ENCODE measurements at places on chromosomes 4 and X.
A peak's percentile ranks its signal among the peaks of the same experiment; 100 is the strongest.

- DNase-seq, result peak; percentile 9
Measured at GRCh38 chr4:140135529-140136088, 18.4 kb downstream of the MAML3 start.

DNA sequence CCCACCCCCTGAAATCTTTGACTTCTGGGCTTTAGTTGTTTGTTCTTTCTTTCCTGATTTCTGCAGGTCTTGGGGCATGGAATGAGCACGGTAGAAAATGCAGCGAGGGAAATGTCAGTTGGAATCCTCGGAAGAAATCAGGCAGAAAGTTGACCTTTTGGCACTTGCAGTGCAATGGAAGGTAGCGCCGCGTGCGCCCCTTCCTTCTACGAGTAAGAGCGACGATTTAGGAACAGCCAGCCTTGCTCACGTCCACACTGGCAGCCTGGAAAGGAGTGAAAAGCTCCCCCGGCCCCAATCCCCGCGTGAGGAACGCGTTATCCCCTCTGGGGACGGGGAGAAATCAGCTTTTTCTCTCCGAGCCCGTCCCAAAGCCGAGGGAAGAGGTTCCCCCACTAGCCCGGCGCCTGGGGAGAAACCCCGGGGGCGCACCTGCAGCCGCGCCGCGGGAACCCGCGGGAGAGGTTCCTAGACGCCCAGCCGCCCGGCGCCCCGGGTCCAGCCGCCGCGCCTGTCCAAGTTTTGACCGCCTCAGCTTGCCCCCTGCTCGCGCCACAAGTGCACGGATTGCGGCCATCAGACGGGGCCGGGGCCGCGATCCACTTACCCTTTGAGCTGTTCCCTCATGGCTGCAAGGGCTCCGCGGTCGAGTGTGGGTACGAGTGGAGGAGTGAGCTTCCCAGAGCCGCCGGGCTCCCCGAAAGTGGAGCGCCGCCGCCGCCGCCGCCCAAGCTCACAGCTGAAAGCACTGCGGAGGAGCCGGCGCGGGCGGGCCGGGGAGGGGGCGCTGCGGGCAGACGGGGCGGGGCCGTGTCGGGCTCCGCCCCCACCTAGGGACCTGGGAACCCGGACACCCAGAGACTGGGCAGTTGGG is 194.6 kb upstream of the FTHL17 start:
- peak; percentile 32 for DNase-seq

GRCh38 chr4:129900430-129900953 is 804.5 kb downstream of the C4orf33 start:
- DNase-seq, result no peak

DNA sequence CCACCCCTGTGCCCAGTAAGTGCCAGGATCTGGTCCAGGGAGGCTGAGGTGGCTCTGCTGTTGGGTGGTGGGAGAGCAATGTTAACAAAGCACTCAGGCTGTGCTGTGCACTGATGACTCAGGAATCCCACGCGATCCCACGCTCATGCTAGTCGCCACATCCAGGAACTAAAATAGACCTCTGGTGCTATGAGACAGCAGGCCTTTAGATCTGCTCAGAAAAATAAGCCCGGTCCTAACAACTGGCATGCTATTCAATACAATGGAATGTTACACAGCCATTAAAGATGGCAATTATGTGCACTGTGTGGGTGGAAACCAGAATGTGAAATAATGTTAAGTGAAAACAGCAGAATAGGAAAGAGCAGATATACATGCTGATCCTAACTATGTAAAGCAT is 26.0 kb downstream of the ARL13A start:
- peak; percentile 61 for DNase-seq

GRCh38 chrX:153876112-153876491 is 9.9 kb downstream of the L1CAM start:
- no peak for DNase-seq

- DNase-seq, result no peak
Measured at GRCh38 chr4:88320224-88320779, 35.9 kb upstream of the PPM1K start.

DNA sequence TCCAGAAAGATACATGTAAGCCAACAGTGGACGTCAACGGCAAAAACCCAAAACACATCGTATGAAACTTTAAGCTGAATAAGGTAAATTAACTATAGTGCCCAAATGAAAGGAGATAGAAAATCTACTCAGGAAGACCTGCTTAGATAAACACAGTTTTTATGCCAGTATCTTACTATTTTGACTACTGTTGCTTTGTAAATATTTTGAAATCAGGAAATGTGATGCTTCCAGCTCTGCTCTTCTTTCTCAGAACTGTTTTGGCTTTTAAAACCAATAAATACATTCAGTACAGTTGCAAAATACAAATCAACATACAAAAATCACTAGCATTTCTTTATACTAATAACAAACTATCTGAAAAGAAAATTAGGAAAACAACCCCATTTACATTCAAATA is 83.8 kb downstream of the SMARCA5 start:
- no peak for DNase-seq

DNA sequence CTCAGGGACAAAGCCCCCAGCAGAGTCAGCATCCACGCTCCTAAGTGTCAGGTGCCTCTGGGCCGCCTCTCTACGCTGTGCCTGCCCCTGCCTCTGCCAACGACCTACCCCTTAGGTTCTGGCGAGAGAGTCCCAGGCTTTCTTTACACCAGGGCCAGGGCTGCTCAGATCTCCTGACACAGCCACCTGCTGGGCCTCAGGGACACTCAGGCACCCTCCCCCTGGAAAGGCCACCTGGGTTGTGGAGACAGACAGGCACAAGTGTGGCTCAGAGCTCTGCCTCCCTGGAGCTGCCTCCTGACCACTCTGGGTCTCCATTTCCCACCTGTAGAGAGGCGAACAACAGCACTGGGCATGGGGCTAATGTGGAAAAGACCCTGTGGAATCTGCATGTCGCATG is 90.0 kb upstream of the ADRA2C start:
- no peak for DNase-seq

DNA sequence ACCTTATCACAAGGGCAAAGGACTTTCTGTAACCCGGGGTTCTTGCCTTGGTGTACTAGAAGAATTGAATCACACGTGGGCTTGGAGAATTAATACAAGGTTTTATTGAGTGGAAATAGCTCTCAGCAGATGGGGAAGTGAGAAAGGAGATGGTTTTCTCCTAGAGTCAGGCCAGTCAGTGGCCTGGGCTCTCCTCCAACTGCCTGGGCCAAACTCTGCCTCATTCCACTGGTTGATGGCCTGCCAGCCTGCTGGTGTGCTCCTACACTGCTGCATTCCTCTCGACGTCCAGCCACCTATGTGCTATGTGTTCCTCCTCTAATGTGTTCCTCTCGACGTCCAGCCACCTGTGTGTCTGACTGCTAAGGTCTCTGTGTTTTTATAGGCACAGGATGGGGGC is 35.3 kb upstream of the SPIN2A start:
- DNase-seq, result no peak

- peak; percentile 78 for DNase-seq
Measured at GRCh38 chr4:177596035-177596434, 153.8 kb upstream of the AGA start.

- no peak for DNase-seq
Measured at GRCh38 chr4:112377594-112378242, 80.5 kb downstream of the ALPK1 start.

DNA sequence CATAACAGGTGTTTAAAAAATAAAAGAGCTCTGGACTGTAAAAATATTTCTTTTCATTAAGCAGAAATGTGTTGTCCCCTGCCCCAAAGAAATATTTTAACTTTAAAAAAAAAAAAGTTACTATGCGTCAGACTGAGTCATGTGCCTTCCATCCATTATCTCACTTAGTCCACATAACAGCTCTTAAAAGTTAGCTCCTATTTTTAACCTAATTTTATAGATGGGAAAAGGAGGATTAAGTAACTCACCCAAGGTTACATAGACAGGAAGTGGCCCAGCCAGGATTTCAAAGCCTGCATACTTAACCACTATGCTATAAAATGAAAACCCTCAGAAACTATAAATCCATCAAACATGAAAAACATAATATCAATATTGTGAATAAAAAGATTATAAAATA is 97.7 kb downstream of the MANBA start:
- DNase-seq, result peak; percentile 57

GRCh38 chr4:27442146-27442545 is 581.5 kb downstream of the STIM2 start:
- DNase-seq, result no peak

GRCh38 chrX:9587642-9588041 is 122.8 kb downstream of the TBL1X start:
- peak; percentile 58 for DNase-seq

- no peak for DNase-seq
Measured at GRCh38 chrX:148333989-148334388, 166.4 kb upstream of the AFF2 start.

- no peak for DNase-seq
Measured at GRCh38 chr4:155037031-155037430, 171.4 kb upstream of the NPY2R start.

GRCh38 chr4:45985038-45985437 is 138.8 kb downstream of the GABRG1 start:
- no peak for DNase-seq

DNA sequence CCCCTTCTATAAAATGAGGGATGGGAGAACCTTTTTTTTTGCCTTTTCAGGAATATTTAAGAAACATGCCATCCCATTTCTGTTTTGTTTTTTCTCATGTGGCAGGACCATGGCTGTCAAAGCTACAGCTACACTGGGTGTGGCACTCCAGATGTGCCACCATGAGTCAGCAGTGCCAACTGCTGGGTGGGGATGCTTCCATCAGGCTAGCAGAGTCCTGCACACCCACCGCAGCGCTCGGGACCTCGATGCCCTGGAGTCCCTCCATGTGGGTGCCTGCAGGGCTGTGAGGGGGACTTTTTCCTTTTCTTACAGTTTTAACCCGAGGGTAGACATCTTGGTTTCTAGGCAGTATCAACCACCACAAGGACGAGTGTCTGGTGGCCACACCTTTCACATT is 352.6 kb downstream of the NR3C2 start:
- DNase-seq, result no peak

- no peak for DNase-seq
Measured at GRCh38 chr4:74335341-74336021, 27.2 kb downstream of the EPGN start.

- no peak for DNase-seq
Measured at GRCh38 chr4:8645753-8646124, 53.2 kb downstream of the CPZ start.

- peak; percentile 33 for DNase-seq
Measured at GRCh38 chrX:16587836-16588235, 62.1 kb upstream of the S100G start.

DNA sequence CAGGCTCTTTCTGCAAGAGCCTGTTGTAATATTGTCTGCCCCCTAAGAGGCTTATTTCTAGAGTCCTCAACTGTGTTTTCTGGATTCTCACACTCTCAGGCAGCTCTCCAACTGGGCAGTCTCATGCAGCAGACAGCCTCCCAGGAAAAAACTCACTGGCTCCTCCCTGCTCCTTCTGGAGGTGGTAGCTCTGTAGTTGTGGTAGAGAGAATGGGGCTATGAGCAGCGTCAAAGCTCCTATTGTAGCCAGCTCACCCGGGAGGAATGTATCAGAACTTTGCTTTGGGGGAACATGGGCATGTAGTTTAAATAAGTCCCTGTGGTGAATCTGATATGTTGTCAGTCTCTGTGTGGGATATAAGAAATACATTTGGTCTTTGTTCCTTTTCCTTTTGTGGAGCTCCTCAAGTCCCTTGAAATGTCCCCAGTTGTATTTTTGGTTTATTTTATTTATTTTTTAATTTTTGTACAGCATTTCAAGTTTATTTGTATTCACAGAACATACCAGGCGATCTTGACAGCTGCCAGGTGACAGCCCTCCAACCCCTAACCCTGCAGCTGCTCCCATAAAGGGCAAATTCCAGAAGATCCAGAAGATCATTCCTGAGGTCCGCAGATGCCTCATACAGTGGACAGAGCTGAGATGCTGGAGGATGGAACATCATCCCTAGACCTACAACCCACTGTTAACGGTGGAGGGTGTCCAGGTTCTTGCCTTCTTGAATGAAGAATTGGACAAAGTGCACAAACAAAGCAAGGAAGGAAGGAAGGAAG is 45.7 kb downstream of the TRIM61 start:
- DNase-seq, result peak; percentile 37

DNA sequence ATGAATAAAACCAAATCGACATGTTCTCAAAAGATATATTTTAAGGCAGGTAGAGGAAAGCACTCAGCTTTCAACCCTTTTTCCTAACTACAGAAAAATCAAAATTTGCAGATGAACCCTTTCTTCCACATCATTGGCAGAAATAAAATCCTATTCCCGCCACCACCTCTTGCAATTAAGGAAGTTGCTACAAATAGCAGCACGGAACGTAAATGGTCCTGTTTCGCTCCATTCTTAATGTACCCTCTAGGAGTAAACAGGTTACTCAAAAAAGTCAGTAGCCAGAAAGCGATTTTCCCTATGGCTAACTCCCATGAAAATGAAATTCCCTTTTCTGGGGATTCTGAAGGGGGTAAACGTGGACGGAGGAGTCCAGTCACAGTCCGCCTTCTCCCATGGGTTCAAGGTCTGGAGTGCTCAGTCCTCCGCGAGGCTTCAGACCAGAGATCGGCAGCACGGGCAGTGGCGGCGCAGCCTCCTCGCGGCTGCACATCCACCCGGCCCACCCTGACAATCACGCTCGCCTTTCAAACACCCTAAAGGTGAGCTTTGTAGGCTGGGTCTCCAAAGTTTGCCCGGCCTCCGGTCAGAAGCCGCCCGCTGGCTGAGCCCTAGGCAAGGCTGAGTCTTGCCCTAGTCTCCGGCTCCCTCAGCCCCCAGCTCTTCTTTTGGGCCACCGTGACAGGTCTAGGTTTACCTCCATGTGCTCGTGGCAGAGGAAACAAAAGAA is 1.8 kb downstream of the ATP11C start:
- DNase-seq, result no peak

DNA sequence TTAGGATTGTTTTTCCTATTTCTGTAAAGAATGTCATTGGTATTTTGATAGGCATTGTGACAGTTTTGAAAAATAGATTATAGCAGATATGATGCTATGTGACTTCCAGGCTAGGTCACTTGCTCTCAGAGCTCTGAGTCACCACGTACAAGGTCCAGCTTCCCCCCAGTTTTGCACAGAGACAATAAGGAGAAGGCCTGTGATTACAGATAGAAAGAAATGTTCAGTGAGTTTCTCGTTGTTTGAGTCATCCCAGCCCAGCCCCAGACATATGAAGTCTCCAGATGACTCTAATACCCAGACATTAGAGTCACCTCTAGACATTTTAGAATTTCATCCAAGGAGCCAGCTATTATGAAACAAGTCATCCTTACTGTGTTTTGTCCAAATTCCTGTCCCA is 57.2 kb downstream of the MFAP3L start:
- DNase-seq, result peak; percentile 92

DNA sequence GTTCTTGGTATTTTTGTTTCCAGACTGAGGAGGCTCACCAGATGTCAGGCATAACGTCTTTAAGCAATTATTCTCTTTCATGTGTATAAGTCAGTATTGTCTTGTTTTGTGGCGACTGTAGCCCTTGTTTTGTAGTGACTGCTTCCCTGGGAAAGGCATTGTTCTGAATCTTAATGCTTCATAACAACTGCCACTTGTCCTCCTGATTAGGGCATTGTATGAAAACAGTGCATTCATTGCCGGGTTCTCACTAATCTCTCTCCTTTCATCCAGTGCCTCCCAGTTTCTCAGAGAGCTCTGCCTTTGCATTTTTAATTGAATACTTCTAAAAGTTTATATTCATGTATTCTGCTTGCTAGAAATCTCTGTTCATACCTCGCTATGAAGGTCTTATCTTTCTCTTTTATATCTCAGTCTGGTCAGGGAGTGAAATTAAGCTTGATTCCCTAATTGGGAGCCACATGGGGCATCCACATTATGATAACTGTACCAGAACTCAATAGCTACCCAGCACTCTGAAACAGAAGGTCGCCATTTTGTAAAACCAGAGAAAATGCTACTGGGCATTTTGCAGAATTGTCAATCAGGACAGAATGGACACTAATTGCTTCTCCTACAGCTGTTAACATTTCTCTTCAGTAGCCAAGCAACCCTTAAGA is 149.8 kb downstream of the GBA3 start:
- no peak for DNase-seq

All from fibroblast of skin of scalp (primary cell).